ENCODE measurements at places on chromosomes 6 and 20.

DNA sequence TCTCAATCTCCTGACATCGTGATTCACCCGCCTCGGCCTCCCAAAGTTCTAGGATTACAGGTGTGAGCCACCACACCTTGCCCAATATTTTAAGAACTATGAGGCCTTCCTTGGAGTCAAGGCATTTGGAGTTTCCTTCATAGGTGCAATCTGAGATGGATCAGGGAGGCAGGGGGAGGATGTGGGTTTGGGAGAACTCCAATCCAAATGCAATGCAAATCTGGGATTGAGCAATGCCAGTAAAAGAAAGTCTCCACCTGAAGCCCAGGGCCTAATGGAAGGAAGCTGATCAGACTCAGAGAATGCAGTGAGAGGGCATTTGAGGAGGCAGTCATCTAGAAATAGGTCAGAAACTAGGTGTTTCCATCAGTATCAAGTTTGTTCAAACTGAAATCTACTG is 21.2 kb downstream of the RSPH3 start:
- DNase-seq, result peak; percentile 72

DNA sequence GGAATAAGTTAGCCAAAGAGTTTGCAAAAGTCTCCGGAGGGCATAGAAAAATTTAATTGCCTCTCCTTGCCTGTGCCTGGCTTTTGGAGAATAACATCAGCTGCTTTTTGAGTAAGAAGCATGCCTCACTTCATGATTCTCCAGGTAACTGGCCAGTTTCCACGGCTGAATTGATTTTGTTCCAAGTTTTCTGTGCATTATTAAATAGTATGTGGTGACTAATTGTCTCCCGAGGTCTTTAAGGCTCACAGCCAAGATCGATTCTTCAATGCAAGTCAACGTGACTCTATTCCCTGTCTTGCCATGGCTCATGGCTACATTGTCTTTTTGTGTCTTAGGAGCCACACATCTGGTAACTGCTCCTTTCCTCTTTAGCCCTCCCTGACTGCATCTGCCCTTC is 54.2 kb downstream of the CNR1 start:
- no peak for DNase-seq

DNA sequence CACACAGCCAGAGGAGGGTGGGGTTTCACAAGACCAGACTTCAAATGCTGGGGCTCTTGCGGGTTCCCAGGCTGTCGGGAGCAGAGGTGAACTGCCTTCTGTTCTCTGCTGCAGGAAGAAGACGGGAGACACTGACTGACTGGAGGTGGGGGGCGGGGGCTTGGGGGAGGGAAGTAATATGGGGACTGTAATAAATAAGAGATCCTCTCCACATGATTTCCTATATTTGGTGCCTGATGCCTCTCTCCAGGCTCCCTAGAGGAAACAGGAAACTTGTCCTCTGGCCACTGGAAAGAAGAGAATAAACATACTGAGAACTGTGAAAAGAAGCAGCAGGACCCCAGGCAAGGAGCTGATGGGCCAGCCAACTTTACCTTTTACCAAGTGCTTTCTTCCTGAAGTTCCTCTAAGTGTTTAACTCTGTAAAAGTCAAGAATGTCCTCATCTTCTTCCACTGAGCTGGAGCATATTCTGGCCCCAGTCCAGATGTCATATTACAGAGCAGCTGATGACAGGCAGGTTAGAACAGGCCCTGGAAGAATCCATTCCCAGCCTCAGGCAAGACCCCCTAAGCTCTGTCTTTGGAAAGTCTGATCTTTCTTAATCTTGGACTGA is 33.2 kb upstream of the ADGRF5 start:
- no peak for DNase-seq

- DNase-seq, result no peak
Observed at GRCh38 chr20:35849706-35850105, 77.9 kb downstream of the PHF20 start.

DNA sequence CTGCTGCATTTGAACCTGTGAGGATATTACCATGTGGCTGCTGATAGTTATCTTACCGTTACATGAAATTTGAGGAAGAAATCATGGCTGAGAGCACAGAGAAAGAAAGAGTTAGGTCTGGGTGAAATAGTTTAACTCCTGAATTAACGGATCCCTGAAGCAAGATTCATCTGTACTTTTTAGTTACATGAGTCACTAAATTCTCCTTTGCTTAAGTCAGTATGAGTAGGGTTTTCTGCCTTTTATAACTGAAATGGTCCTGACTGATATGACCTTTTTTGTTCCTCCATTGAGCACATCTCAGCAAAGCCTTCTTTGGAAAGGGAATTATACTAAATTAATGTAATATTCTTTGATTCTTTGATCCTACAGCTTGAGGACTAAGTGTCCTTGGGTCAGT is 333.3 kb upstream of the ZFP64 start:
- peak; percentile 29 for DNase-seq

DNA sequence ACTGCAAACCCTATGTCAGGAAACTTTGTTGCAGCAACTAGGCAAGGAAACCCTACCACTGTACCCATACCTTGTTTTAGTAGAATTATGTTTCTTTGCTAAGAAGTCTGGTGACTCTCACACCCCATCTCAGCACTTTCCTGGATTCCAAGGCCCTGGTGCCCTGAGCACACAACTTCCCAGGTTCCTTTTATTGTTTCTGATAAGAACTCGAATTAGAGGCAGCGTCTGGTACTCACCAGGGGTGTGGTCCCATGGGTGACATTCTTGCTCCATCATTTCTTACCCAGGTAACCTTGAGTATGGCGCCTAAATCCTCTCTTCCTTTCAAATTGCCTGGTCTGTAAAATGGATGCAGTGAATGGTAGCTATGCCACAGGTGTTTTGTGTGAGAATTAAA is 34.1 kb downstream of the MYB start:
- DNase-seq, result no peak

GRCh38 chr6:137122612-137123011 is 50.8 kb downstream of the IL22RA2 start:
- DNase-seq, result no peak

All from AG10803 (cell line).